ENCODE measurements at places on chromosomes 12 and 14.

DNA sequence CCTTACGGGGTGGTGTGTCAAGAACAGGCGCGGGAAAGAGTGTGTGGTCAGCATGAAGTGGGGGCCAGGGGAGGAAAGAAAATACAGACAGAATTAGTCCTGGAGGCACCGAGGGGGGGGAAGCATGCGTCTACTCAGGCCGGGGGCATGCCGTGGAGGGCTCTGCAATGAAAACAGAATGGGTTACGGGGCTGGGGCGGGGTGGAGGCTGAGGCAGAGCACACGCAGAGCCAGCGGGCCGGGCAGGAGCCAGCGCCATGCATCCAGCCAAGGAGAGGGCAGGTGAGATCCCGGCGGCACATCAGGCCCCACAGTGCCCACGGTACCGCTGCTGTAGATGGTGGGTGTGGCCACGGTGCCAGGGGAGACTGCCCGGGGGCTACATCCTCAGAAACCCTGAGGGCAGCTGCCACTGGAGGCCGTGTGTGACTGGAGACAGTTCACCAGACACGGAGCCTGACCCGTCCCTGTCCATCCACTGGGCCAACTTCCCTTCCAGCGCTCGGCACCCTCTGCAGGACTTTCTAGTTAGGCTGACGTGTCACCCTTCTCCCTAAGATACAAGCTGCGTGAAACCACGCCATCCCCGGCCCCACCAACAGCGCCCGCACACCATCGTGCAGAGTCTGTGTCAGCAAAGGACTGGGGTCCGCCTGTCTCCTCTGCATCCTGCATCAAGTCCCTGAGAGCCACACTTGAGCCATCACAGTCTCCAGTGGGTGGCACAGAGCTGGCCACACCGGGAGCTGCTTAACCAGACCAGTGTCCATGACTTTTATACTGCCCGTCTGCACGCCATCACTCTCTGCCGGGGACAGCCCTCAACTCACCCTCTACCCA lies 87.4 kb downstream of the PIWIL1 start:
- no peak for DNase-seq

- DNase-seq: no peak
Measured at GRCh38 chr12:87233671-87234070, 795.5 kb downstream of the C12orf50 start.

DNA sequence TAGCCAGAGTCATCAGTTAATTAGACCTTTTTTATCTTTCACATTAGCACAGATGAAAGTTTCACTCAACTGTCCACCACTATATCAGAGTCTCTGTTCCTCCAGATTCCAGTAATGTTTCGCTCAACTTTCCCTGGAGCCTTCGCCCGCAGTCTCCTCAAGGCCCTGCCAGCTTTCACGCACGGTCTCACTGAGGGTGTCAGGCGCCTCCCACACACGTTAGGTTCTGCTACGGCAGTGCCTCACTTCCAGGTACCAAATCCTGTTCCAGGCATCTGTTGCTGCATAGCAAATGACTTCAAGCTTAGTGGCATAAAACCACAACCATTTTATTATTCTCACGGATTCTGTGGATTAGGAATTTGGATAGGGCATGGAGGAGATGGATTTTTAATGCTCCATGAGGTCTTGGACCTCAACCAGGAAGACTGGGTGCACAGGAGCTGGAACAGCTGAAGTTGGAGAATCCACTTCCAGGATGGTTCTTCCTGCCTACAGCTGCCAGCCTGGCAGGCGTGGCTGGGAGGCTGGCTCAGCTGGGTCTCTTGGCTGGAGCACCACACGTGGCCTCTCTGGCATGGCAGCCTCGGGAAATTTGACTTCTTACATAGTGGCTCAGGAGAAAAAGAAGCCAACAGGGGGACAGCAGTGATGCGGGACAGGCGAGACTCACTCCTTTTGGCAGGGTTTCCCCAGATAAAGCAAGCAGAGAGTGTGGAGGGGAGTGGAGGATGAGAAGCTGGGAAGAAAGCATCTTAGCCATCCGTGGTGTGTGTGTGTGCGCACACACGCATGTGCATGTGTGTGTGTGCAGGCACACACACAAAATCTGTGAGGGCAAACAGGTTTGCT lies 21.3 kb upstream of the BCDIN3D start:
- no peak for DNase-seq

- no peak for DNase-seq
Measured at GRCh38 chr12:55704824-55705718, 2.6 kb downstream of the ITGA7 start.

DNA sequence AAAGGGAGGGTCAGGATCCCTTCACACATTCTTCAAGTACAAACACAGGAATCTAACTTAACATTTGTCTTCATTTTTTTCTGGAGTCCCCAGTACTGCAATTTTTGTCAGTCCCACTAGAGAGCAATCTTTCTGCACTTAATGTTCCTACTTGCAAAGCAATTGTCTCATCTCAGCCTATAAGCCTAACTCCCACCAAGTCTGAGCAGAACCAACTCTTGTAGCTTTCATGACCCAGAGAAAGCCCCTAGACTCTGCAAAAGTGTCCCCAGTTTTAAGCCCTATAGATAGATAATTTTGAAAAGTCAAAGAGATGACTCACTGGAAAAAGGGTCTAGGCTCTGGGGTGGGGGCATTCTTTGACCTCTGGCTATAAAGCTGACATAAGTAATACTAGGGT lies 1.8 kb upstream of the ZBTB39 start:
- peak; percentile 53 for DNase-seq

- no peak for DNase-seq
Measured at GRCh38 chr14:97539411-97539795, 742.2 kb downstream of the VRK1 start.

DNA sequence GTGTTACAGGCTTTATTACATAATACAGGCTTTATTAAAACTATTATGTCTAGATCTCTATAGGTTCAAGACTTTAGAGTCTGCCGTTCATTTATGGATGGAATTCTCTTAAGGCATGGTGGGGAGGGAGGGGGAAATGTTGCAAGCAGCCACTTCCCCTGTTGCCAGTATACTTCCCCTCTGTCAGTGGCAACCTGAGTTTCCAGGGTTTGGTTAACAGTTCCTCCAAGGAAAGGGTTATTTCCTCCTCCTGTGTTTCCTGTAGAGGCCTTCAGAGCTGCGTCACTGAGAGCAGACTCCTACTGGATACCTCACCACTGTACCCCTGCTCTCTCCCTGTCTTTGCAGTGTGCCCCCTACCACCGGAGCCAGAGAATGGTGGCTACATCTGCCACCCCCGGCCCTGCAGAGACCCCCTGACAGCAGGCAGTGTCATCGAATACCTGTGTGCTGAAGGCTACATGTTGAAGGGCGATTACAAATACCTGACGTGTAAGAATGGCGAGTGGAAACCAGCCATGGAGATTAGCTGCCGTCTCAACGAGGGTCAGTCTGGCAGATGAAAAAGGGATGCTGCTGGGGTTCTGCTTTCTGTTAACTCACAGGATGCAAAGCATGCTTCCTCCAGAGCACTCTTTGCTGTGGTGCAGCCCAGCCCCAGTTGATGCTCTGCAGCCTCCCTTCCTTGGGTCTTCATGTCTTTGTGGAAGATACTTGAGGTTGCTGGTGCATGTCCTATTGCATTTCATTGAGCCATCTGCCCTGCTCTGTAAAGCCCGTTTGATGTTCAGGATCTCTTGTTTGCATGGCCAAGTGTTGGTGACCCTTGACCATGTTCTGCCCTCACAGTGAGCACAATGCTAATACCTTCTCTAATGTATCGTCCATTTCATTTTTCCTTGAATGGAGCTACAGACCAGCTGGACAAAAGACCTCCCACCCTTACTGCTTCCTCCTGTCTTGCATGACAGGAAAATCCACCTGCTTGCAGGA lies 63.6 kb upstream of the SRSF5 start:
- DNase-seq: no peak

GRCh38 chr14:77303417-77304156 lies 17.1 kb downstream of the POMT2 start:
- peak; percentile 84 for DNase-seq

DNA sequence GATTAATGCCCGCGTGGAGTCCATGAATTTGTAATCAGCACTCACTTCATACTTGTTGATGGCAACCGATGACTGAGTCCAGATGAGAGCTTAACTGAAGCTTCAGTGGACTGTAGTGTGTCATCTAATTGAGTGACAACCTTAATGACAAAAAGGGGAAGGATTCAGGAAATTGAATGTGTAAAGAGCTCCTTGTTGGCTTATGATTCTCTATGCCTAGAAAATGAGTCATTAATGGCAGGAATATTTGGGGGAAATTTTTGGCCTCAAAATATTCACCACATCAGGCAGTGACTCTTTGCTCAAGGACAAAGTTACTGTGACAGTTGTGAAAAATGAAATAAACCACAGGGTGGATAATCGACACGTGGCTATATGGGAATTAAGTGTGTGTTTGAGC lies 55.3 kb upstream of the STON2 start:
- no peak for DNase-seq

GRCh38 chr12:130705178-130705822 lies 10.8 kb downstream of the RIMBP2 start:
- no peak for DNase-seq

DNA sequence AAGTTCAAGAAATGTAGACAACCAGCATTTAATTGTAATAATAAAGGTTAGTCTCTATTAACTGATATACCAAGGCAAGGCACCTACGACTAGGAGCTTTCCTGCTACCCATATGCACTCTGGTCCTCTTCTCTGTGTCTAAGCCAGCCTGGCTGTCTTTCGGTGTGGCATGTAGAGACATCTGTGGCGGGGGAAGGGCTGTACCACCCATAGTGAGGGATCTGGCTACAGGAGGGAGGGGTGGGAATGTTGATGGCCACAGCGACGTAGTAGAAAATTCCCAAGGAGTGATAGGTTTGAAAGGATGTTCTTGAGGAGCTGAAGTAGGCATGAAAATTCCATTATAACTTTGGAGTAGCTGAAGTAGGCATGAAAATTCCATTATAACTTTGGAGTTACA lies 344.2 kb downstream of the ATP23 start:
- DNase-seq: no peak

GRCh38 chr12:49298160-49298559 lies 3.2 kb downstream of the PRPH start:
- DNase-seq: no peak

DNA sequence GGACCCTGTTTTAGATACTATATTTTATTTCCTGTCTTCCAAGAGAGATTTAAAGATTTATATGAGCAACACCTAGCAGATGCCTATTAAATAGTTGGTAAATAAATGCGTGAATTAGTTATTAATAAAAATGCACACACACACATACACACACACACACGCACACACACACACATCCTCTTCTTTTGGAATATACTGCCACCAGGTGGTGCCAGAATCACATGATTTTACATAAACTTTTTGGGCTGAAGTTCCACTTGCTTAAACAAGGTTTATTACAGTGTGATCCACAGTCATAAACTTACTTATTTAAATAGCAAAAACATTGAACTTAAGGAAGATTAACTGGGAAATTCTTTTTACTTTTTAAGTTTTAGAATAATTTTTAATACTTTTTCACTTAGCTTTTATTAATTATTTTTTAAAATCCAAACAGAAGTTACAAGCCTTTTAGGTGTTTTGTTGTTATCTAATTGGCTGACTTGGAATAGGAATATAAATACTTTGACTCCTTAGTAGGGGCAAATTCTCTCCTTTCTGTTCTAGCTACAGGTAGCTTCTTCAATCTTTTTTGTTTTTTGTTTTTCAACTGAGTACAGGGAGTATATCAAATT lies 17.5 kb downstream of the RAD51B start:
- peak; percentile 47 for DNase-seq

- no peak for DNase-seq
Measured at GRCh38 chr12:48160046-48160445, 2.7 kb upstream of the ASB8 start.

- no peak for DNase-seq
Measured at GRCh38 chr14:89844508-89844907, 110.0 kb downstream of the EFCAB11 start.

DNA sequence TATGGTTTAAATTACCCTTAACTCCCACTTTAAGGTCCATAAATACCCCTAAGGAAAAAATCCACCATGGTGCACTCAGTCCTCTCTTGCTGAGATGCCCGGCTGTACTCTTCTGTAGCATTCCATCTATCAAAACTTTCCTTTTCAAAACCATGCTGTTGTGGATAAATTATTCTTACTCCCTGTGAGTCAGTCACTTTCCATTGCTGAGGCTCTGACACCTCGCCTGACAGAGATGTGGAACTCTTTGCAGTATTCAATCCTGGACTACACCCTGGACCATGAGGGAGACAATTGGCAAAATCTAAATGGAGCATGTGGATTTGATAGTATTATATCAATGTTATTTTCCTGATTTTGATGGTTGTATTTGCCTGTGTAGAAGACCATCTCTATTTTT lies 49.1 kb downstream of the AVPR1A start:
- no peak for DNase-seq

DNA sequence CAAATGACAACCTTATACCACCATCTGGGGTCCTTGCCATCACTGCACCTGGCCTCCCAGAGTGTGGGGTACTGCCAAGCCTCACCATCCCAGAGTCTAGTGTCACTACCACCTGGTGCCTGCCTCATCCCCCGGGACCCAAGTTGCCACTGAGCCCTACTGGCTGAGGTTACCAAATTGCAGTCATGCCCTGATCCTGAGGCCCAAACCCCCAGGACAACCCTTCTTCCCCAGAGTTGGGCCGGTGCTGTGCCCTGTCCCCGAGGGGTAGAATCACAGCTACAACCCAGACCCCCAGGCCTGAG lies 8.4 kb upstream of the SFSWAP start:
- no peak for DNase-seq

GRCh38 chr14:76307786-76308780 lies 67.9 kb upstream of the ESRRB start:
- DNase-seq: no peak

- no peak for DNase-seq
Measured at GRCh38 chr12:105227879-105228278, 8.1 kb downstream of the APPL2 start.

GRCh38 chr14:33940561-33941011 lies 10.3 kb downstream of the EGLN3 start:
- DNase-seq: no peak

- DNase-seq: no peak
Measured at GRCh38 chr12:55708695-55709233, 1.1 kb upstream of the ITGA7 start.

DNA sequence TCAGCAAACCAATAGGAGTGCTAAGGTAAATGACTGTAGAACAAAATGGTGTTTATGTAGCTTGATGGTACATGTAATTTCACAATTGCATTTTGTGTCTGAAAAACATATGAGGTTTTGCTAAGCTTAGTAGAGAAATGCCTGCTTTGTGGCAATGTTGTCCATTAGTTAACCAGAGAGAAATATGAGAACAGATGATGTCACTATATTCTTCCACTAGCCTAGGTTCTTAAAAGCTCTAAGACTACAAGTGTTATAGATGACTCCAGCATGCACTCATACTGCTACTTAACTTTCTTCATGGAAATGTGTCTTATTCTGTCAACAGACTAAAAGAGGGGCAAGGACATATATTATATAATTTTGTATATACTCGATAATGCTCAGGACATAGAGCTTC lies 309.4 kb downstream of the APAF1 start:
- DNase-seq: no peak

GRCh38 chr12:64889434-64890216 lies 65.2 kb downstream of the TBC1D30 start:
- no peak for DNase-seq
